ENCODE measurements at places on chromosomes 4 and X. TPM values are rescaled to one million over a fixed set of nuclear protein-coding genes. Genes with fewer than 3 reads are reported as not detected.

Gene MRPS18C
- 68.2 TPM for polyA plus RNA-seq

Gene MAP7D2
- polyA plus RNA-seq = 3.8 TPM

Gene L1CAM
- 71.6 TPM for polyA plus RNA-seq

Gene PDLIM3
- 4.7 TPM for polyA plus RNA-seq

Gene TLR7
- polyA plus RNA-seq = 0.44 TPM

Gene CENPVL3
- 0.73 TPM for polyA plus RNA-seq

All from renal pelvis (tissue), 12 donors.